ENCODE measurements at places on chromosomes 13 and 19.

GRCh38 chr19:5394551-5395505 is 54.2 kb upstream of the PTPRS start:
- DNase-seq = no peak

- DNase-seq = no peak
These were observed 8.1 kb upstream of the NKPD1 start for GRCh38 chr19:45168767-45169351.

DNA sequence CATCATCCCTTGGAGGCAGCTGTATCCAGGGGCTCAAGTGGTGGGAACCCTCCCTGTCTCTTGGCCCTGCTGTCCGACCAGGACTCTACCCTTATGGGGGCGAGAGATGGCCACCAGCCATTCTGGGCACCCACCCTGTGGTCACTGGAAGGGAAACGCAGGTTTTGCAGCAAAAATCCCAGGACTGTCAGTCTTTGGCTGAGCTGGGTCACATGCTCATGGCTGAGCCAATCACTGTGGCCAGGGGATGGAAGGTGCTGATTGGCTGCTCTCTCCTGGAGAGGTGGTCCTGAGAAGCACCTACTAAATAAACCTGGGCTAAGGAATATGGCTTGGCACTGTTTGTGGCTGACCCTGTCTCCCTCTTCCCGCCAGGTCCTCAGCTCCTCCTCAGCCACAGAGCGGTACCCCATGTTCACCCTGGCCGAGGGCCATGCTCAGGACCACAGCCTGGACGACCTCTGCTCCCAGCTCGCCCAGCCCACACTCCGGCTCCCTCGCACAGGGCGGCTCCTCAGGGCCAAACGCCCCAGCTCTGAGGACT is 8.9 kb downstream of the ATG4D start:
- DNase-seq = no peak

DNA sequence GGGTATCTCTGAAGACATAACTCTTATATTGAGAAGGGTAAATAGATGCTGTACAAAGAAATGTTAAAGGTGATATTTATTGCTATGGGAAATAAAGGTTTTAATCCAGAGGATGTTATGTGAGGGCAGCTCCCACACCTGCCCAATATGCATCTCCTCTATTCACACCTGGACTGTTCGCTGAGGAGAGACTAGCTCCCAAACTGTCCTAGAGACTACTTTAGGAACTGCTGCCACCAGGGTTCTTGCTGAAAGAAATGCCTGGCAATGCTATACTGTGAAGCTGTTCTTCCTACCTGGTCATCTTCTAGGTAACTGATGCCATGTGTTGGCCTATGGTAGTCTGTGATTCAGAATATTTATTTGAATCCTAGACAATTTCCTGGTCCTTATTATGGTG is 1421.5 kb upstream of the SPRY2 start:
- no peak for DNase-seq

DNA sequence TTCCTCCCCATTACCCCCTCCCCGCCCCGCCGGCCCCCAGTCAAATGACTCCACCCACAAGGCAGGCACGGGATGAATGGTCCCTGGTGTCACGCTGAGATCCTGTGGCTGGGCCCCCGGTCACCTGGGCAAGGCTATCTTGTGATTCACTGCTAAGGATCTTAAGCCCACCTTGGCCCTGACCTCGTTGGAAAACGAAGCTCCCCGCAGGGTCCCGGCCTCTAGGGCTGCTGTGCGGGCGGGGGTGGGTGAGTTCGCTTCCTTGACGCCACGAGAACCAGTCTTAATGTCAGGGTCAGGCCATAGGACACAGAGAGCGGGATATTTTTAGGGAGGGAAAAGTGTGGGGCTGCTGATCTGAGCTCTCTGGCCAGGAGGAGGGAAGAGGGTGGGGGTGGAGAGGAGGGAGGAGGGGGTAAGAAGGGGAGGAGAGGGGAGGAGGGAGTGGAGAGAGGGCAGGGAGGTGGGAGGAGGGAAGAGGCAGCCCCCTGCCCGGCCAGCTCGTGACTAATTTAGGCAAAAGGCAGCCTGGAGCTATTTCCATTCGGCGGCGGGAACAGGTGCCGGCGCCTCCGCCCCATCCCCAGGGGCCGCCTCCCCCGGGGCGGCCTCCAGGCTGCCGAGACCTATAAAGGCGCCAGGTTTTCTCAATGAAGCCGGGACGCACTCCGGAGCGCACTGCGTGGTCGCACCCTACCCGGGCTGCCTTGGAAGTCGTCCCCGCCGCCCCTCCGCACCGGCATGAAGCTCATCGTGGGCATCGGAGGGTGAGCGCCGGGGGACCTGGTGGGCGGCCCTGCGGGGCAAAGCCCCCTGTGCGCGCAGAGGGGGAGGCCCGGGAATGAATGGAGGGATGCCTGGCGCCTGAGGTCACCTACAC is at the start of gene NMRK2:
NMRK2 (plus strand) TSS at position 139 of the 880 bp plus-strand sequence; CDS start at position 742, 603 bp downstream.
- DNase-seq = no peak

GRCh38 chr13:63909726-63910375 is 2494.2 kb upstream of the PCDH20 start:
- DNase-seq = no peak

DNA sequence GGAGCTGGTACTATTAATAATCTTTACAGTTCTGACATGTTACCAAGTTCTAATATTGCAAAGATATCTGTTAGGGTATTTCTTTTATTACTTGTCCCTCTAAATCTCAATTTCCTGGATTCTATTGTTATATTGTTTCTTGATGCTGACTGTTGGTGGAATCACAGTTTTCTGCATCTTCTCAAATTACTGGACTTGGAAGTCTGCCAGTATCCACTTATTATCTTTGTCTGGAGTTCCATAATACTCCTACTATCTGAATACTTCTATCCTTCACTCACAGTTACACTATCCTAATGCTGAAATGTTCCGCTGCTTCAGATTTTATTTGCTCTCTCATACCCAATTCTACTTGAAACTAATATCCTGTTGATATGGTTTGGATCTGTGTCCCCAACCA is 1985.7 kb upstream of the PRR20A start:
- no peak for DNase-seq

- DNase-seq = no peak
These were observed 2.2 kb downstream of the PDE4C start for GRCh38 chr19:18223860-18224524.

GRCh38 chr19:18919900-18920214 is 342 bp downstream of the DDX49 start:
- no peak for DNase-seq

DNA sequence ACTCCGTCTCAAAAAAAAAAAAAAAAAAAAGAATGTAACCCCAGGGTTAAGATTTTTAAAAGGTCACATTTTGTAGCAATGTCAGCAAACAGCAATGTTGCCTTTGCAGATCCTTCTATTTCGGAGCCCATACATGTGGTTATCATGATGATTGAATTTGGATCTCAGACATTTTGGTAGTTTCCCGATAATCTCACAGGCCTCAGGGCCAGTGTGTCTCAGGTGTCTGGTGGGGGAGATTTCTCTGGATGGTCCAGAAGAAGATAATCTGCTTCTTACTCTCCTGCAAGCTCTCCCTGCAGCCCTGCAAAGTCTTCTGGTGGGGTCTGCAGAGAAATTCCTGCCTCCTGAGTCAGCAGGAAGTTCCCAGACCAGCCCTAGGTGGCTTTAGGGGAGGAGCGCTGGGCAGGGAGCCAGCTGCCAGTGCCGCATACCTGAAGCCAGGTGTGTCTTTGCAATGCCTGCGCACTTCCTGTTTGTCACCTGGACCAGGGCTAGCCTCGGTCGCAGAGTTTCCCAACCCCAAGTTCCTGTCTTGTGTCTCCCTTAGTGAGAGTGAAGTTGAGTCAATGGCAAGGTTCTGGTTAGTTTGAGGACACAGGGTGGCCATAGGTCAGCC is 1.4 kb downstream of the SH2D3A start:
- DNase-seq = peak; percentile 35

DNA sequence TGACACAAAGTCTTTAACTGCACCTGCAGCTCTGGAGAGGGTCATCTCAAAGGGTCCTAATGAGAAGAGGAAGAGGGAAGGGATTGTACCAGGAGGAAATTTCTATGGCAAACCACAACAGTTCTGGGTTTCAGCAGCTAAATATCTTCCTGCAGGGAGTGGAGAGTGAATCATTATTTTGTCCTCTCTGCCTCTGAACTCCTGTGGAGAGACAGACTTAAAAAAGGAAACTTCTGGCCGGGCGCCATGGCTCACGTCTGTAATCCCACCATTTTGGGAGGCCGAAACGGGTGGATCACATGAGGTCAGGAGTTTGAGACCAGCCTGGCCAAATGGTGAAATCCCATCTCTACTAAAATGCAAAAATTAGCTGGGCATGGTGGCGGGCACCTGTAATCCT is 16.9 kb upstream of the C1QTNF9 start:
- no peak for DNase-seq
